ENCODE measurements at places on chromosomes 2 and 18.

DNA sequence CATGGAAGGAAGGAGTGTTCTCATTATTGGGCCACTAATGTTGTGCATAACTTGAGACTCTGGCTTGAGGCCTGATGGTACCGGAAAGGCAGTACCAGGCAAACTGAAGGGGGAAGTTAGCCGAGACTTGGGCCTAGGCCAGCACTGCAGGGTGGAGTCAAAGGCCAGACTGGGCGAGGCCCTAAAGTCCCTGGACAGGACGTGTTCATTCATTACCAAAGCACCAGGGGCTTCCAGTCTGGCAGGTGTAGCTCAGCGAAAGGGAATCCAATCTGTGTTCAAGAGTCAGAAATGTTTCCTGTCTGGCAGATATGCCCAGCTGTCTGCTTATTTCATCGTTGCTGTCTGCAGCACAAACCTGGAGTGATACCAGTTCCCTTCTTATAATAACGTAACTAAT, 4.7 kb upstream of the ITSN2 start:
- DNase-seq: no peak

DNA sequence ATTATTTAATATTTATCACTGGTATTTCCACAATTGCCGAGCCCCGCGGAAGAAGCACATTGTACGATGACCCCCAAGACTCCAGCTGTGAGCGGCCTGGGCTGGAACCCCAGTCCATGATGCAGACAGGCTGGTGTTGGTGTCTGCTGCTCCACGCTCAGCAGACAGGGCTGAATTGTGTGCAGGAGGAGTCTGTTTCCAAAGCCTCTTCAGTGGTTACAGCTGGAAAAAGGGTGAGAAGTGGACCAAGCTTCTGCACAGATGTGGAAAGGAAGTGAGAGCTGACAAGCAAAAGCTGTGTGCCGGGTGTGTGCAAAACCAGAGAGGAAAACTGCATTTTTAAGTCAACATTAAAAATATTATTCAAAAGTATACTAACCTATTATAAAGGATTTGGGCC, 500.4 kb downstream of the GALR1 start:
- DNase-seq: no peak

GRCh38 chr18:62396381-62396780, 71.3 kb downstream of the TNFRSF11A start:
- no peak for DNase-seq

- DNase-seq: no peak
Measured at GRCh38 chr2:74583504-74583903, 29.0 kb downstream of the DOK1 start.

DNA sequence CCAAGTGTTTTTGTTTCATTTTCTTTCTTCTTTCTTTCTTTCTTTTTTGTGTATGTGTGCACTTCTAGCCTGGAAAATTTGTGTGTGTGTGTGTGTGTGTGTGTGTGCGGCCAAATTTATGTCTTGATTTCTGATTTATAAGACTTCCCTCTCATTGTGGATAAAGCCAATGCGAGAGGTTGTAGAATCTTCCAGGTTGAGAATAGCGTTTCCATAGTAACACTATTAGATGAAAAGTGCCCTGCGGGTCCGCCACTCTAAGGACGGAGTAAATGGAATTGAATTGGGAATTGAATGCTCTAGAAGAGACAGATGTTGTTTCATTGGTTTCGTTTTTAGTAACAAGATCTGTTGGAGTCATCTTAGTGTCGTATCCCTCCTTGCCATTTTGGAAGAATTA, 81.6 kb downstream of the MEIS1 start:
- no peak for DNase-seq

- no peak for DNase-seq
Measured at GRCh38 chr2:28428486-28428885, 35.8 kb downstream of the FOSL2 start.

GRCh38 chr2:80706541-80706940, 402.0 kb upstream of the LRRTM1 start:
- DNase-seq: no peak
